ENCODE measurements at places on chromosomes 2 and 18.

DNA sequence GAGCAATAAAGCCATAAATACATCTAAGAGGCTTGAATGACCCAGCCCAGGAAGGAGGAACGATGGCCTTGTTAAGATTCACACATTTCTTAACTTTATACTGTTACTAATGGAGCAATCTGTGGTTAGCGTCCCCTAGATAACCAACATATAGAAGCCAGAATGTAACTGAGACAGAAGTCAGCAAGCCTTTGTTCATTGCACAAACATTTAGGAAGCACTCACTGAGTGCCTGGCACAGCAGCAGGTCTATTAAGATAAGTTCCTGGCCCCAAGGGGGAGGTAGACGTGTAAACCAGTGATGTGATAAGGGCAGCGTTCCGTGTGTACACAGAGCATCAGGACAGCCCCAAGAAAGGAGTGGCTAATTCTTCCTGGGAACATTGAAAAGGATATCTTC is 63.6 kb upstream of the ATL2 start:
- no peak for DNase-seq

DNA sequence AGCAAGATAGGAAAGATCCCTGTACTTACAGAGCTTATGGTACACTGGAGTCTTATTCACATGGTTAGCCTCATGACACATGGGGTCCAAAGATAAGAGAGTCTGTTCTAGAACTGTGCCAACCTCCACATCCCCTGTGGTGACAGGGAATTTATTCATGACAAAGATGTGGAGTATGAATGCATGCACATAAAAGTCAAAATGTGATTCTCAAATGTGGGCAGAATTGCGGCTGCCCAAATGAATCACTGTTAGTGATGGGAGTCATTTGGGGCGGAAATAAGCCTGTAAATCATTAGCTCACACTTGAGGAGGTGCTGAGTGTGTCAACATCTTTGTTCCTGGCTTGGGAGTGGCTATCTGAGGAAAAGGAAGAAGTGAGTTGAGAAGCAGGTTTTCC is 560.6 kb downstream of the SLC4A3 start:
- no peak for DNase-seq

DNA sequence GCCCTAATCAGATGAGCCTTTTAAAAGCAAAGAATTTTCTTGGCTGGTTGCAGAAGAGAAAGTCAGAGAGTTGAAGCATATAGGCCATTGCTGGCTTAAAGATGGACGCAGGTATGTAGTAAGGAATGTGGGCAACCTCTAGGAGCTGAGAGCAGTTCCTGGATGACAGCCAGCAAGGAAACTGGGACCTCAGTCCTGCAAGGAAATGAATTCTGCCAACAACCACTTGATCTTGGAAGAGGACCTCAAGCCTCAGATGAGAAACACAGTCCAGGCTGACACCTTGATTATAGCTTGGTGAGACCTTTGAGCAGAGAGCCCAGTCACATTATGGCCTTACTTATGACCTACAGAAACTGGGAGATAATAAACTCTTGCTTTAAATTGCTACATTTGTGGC is 15.7 kb downstream of the PHOSPHO2 start:
- DNase-seq = no peak

DNA sequence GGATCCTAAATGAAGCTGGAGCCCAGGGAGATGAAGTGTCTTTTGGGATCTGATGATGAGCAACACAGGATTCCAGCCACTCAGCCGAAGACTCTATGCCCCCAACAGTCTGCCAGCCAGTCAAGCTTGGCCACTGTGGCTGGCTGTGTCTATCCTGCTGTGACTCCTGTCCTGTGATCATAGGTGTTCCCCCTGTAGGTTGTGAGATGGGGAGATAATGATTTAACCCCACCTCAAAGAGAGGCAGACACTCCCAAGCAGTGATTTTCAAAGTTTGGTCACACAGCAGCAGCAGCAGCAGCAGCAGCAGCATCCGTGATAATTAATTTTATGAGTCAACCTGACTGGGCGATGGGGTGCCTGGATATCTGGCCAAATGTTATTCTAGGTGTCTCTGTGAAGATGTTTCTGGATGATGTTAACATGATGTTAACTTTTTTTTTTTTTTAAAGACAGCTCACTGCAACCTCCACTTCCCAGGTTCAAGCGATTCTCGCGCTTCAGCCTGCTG is 21.4 kb upstream of the RHOB start:
- DNase-seq = no peak

GRCh38 chr2:97834610-97835009 is 121.2 kb downstream of the ZAP70 start:
- no peak for DNase-seq

DNA sequence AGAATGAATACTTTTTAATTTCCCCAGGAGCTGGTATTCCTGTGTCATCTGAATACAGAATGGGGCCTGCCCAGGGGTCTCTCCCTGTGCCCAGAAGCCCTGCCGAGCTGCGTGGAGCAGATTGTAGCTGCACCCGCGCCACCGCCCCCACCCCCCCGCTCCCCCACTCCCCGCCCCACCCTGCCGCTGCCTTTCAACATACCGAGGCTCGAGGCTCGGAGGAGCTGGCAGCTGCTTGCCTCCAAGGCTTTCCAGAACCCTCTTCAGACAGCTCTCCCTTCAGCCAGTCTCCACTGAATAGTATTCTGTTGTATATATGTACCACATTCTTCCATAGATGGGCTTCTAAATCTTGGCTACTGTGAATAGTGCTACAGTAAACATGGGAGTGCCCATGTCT is 150.7 kb downstream of the TSN start:
- DNase-seq = no peak

DNA sequence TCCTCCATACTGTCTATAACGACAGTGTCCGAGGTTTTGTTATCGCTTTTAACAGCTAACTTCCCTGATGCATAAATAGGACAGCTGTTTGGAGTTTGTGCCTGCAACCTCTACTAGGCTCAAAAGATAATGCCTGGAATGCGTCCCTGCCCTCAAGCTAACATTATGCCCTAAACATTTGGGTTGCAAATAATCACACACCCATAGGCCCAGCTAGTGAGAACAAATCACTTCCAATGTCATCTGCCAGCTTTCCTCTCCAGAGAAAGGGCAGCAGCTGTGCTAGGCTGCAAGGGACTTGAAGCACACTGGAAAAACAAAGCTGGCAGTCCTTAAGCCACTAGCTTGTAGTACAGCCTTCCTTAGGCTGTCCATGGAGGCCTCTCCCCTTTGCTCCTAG is 201.8 kb upstream of the LYPD1 start:
- DNase-seq = no peak

Measured in activated CD8-positive, alpha-beta memory T cell treated with anti-CD3 and anti-CD28 coated beads for 48 hours (primary cell).